Breast epithelium (tissue), 4 donors: ENCODE measurements at places on chromosomes 1 and 21.
A peak's percentile ranks its signal among the peaks of the same experiment; 100 is the strongest.

DNA sequence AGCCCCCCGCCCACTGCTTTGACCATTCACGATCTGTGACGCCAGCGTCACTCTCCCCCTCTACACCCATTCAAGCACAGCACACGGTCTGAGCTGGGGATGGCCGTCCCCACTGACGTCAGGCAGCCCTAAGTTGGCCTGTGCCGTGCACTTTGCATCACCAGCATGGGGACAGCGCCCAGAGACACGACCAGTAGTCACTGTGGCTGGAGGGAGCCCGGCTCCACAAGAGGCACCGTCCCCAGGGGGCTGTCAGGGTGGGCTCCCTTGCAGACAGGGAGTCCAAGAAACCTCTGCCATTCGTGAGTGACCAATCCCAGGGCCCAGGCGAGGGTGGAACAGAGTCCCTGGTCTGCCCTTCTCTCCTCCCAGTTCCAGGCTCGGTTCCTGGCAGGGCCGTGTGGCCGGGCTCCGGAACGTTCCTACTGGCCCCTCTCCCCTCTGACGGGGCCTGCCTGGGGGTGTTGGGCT lies 2.3 kb downstream of the KRTAP10-8 start:
- no peaks in the 10 kb centered on the region for H3K27me3 ChIP-seq
- no peak overlapping the region for H3K4me3 ChIP-seq
- no peaks in the 10 kb centered on the region for H3K4me1 ChIP-seq
- DNase-seq: no peak
- no peaks in the 10 kb centered on the region for H3K36me3 ChIP-seq

DNA sequence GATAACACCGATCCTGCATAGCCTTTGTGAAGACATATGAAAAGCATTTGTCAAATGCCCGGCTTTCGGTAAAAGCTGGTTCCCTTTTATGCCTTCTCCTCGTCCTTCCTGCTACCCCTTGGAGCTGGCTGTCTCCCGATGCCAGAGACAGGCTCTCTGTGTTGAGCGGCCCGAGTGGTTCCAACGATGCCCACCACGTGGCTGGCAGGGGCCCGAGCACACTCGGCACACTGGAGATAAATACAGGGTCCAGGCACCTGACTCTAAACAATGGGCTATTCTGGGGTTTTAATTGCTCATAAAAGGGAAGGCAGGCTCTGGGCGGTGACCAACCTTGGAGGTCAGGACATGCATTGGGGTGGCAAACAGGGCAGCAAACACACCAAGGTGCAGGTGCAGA lies 207.1 kb downstream of the HIVEP3 start:
- no peaks in the 10 kb centered on the region for H3K27me3 ChIP-seq
- DNase-seq: no peak
- H3K4me1 ChIP-seq: no peaks in the 10 kb centered on the region
- H3K4me3 ChIP-seq: no peak overlapping the region
- no peak overlapping the region for H3K27ac ChIP-seq
- no peaks in the 10 kb centered on the region for H3K36me3 ChIP-seq

GRCh38 chr1:223622132-223622842 lies 43.2 kb downstream of the CAPN8 start:
- no peaks in the 10 kb centered on the region for H3K27me3 ChIP-seq
- no peak for DNase-seq
- H3K27ac ChIP-seq: no peak overlapping the region
- no peaks in the 10 kb centered on the region for H3K4me1 ChIP-seq
- no peak overlapping the region for H3K4me3 ChIP-seq
- H3K36me3 ChIP-seq: no peaks in the 10 kb centered on the region

DNA sequence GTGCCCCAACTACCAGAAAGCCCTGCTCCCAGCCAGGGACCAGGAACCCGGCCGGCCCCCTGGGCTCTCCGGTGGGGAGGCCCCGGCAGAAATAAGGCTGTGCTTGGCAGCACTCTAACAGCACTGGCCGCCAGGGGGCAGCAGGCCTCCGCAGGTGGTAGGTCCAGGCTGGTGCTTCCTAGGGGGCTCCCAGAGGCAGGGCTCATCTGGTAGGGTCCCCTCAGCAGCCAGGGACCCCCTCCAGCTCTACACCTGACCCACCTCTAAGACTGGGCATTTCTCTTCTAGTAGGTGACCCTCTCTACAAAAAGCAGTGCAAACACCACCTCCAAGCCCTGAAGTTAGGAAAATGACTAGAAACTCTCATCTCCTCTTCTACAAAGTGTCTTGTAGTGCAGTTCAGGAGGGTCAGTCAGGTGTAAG lies 85.6 kb downstream of the STUM start:
- H3K36me3 ChIP-seq: no peaks in the 10 kb centered on the region
- peak overlapping the region; percentile 36 for H3K27ac ChIP-seq
- H3K4me1 ChIP-seq: no peaks in the 10 kb centered on the region
- DNase-seq: peak; percentile 54
- H3K27me3 ChIP-seq: no peaks in the 10 kb centered on the region
- no peak overlapping the region for H3K4me3 ChIP-seq

DNA sequence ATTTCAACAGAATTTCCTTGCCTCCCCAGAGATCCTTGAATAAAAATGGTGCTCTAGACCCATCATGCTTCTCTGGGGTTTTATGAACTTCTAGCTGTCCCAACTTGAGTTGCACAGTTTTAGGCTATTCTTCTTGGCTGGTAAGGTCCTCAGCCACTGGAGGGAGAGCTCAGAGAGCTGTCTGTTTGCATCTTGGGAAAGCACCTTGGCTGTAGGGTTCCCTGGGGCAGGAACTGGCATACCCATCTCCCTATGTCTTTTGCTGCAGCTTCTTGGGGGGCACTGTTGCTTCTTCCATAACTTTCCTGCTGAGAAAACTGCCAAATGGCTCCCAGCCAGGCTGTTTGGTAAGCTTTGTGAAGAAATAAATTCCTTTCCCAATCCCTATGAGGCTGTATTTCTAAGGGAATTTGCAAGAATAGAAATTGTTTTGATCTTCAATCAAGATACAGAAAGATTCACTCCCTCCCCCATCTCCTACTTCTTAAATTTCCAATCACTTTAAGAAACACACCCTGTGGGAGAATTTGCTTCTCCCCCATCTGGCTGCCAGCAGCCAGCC lies 8.2 kb upstream of the FMOD start:
- no peak overlapping the region for H3K4me3 ChIP-seq
- H3K27ac ChIP-seq: no peak overlapping the region
- no peaks in the 10 kb centered on the region for H3K4me1 ChIP-seq
- H3K36me3 ChIP-seq: no peaks in the 10 kb centered on the region
- DNase-seq: peak; percentile 79

GRCh38 chr1:20640183-20640597 lies 6.9 kb downstream of the PINK1 start:
- DNase-seq: no peak
- no peaks in the 10 kb centered on the region for H3K27me3 ChIP-seq
- no peak overlapping the region for H3K4me3 ChIP-seq
- peaks cover 8% of the 10 kb centered on the region for H3K36me3 ChIP-seq
- no peaks in the 10 kb centered on the region for H3K4me1 ChIP-seq

GRCh38 chr1:204240233-204240632 lies 26.4 kb upstream of the GOLT1A start:
- no peak overlapping the region for H3K4me3 ChIP-seq
- H3K27me3 ChIP-seq: no peaks in the 10 kb centered on the region
- no peak overlapping the region for H3K27ac ChIP-seq

GRCh38 chr1:172719694-172720138 lies 60.8 kb downstream of the FASLG start:
- H3K36me3 ChIP-seq: no peaks in the 10 kb centered on the region
- no peaks in the 10 kb centered on the region for H3K4me1 ChIP-seq
- no peaks in the 10 kb centered on the region for H3K27me3 ChIP-seq
- no peak overlapping the region for H3K4me3 ChIP-seq

GRCh38 chr1:65526049-65526556 lies 105.6 kb downstream of the LEPR start:
- peak overlapping the region; percentile 63 for H3K4me3 ChIP-seq
- no peaks in the 10 kb centered on the region for H3K4me1 ChIP-seq
- H3K27ac ChIP-seq: peak overlapping the region; percentile 71
- no peaks in the 10 kb centered on the region for H3K36me3 ChIP-seq
- DNase-seq: no peak
- H3K27me3 ChIP-seq: peaks cover 9% of the 10 kb centered on the region

DNA sequence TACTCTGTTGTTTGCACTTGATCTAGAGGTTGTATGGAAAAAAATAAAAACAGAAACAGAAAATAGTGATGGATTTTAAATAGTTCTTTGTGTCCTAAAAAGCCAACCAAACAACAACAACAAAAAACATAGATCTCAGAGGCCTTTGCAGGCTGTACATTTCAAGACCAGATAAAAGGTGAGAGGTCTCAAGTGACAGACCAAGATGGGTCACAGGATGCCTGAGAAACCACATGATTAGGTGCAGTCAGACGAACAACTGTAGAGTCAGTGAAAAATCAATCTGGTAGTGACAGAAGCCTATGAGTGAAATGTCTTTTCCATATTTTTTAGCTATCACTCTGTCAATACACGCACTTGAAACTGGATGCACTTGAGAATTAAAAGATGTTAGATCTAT lies 193.5 kb upstream of the SAMSN1 start:
- H3K27me3 ChIP-seq: no peaks in the 10 kb centered on the region
- no peak overlapping the region for H3K4me3 ChIP-seq
- no peak overlapping the region for H3K27ac ChIP-seq
- H3K36me3 ChIP-seq: no peaks in the 10 kb centered on the region
- DNase-seq: no peak

DNA sequence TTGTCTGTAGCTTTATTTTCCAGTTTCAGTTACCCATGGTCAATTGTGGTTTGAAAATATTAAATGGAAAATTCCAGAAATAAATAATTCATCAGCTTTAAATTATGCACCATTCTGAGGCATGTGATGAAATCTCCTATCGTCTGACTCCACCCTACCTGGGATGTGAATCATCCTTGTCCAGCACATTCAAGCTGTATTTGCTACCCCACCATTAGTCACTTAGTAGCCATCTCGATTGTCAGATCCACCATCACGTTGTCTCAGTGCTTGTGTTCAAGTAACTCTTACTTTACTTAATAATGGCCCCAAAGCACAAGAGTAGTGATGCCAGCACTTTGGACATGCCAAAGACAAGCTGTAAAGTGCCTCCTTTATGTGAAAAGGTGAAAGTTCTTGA lies 4.0 kb downstream of the STPG1 start:
- H3K27ac ChIP-seq: no peak overlapping the region
- H3K36me3 ChIP-seq: no peaks in the 10 kb centered on the region
- H3K4me1 ChIP-seq: no peaks in the 10 kb centered on the region
- no peak overlapping the region for H3K4me3 ChIP-seq
- no peaks in the 10 kb centered on the region for H3K27me3 ChIP-seq

- no peaks in the 10 kb centered on the region for H3K4me1 ChIP-seq
- no peak for DNase-seq
- no peaks in the 10 kb centered on the region for H3K36me3 ChIP-seq
- H3K27me3 ChIP-seq: no peaks in the 10 kb centered on the region
Observed at GRCh38 chr1:157628773-157629172, 30.9 kb upstream of the FCRL4 start.

- DNase-seq: no peak
- peaks cover 3% of the 10 kb centered on the region for H3K36me3 ChIP-seq
- no peak overlapping the region for H3K4me3 ChIP-seq
- no peak overlapping the region for H3K27ac ChIP-seq
- no peaks in the 10 kb centered on the region for H3K27me3 ChIP-seq
- no peaks in the 10 kb centered on the region for H3K4me1 ChIP-seq
Observed at GRCh38 chr1:180974236-180974635, 48.4 kb downstream of the STX6 start.

- no peak overlapping the region for H3K27ac ChIP-seq
- DNase-seq: no peak
- H3K4me3 ChIP-seq: no peak overlapping the region
- H3K27me3 ChIP-seq: no peaks in the 10 kb centered on the region
- no peaks in the 10 kb centered on the region for H3K36me3 ChIP-seq
Observed at GRCh38 chr1:200354243-200354642, 55.6 kb downstream of the ZNF281 start.

DNA sequence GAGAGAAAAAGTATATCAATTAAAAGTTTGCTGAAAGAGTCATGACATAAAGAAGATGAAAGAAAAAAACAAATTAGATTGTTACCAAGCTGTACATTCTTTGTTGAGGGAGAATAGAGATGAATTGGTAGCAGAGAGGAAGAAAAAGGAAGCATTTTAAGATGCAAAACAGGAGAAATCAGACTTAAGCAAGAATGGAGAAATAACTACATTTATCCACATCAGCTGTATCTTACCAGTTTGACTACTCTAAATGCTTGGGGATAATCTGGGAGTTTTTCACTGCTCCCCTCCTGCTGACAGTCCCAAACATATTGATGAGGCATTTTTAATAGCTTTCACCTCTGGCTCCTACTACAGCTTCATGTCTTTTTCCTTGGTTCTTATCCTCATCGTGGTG lies 16.8 kb upstream of the PTPRC start:
- DNase-seq: no peak
- no peaks in the 10 kb centered on the region for H3K4me1 ChIP-seq
- no peaks in the 10 kb centered on the region for H3K27me3 ChIP-seq
- no peaks in the 10 kb centered on the region for H3K36me3 ChIP-seq
- H3K4me3 ChIP-seq: no peak overlapping the region

DNA sequence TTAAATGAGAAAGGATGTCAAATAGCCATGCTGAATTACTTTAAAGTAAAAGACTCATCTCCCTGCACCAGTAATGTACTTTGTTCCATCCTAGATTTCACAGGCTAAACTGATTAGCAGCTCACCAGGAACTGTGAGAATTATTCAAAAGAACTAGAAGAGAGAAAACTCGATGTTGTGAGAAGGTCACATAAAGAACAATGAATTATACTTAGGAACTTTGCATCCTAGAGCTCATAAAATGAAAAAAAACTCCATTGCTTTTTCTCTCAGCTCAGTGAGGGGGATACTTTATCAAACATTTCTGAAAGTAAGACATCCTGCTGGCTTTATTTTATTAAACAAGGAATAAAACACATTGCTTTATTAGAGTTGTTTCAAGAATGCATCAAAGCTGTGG lies 278.5 kb downstream of the MRPL39 start:
- H3K4me1 ChIP-seq: no peaks in the 10 kb centered on the region
- DNase-seq: no peak
- no peaks in the 10 kb centered on the region for H3K36me3 ChIP-seq
- no peaks in the 10 kb centered on the region for H3K27me3 ChIP-seq

GRCh38 chr21:38925923-38926322 lies 120.2 kb downstream of the ETS2 start:
- peak overlapping the region; percentile 21 for H3K4me3 ChIP-seq
- peak; percentile 74 for DNase-seq
- no peaks in the 10 kb centered on the region for H3K36me3 ChIP-seq

- DNase-seq: no peak
- H3K27ac ChIP-seq: no peak overlapping the region
- no peak overlapping the region for H3K4me3 ChIP-seq
- no peaks in the 10 kb centered on the region for H3K4me1 ChIP-seq
Observed at GRCh38 chr1:193850745-193851144, 664.3 kb upstream of the B3GALT2 start.

- H3K36me3 ChIP-seq: no peaks in the 10 kb centered on the region
- no peaks in the 10 kb centered on the region for H3K4me1 ChIP-seq
- DNase-seq: no peak
Observed at GRCh38 chr1:99218572-99218971, 45.7 kb upstream of the PLPPR4 start.

- DNase-seq: no peak
- H3K4me1 ChIP-seq: no peaks in the 10 kb centered on the region
- H3K27me3 ChIP-seq: no peaks in the 10 kb centered on the region
- no peak overlapping the region for H3K27ac ChIP-seq
- H3K4me3 ChIP-seq: no peak overlapping the region
Observed at GRCh38 chr21:29133241-29133640, 2.8 kb downstream of the MAP3K7CL start.

- no peaks in the 10 kb centered on the region for H3K36me3 ChIP-seq
- H3K4me1 ChIP-seq: peaks cover 3% of the 10 kb centered on the region
- no peak overlapping the region for H3K27ac ChIP-seq
- no peak for DNase-seq
- no peaks in the 10 kb centered on the region for H3K27me3 ChIP-seq
Observed at GRCh38 chr1:172338295-172338735, 82.2 kb upstream of the C1orf105 start.
